ENCODE measurements at places on chromosomes 1 and 21.
A peak's percentile ranks its signal among the peaks of the same experiment; 100 is the strongest.

- H3K27me3 ChIP-seq, result no peaks in the 10 kb centered on the region
- no peak overlapping the region for H3K27ac ChIP-seq
- no peak for DNase-seq
- H3K4me1 ChIP-seq, result no peaks in the 10 kb centered on the region
Measured at GRCh38 chr1:39337067-39337466, 132.6 kb downstream of the MACF1 start.

- no peak for DNase-seq
- H3K27me3 ChIP-seq, result peaks cover 13% of the 10 kb centered on the region
- no peaks in the 10 kb centered on the region for H3K4me1 ChIP-seq
- H3K27ac ChIP-seq, result no peak overlapping the region
- no peaks in the 10 kb centered on the region for H3K36me3 ChIP-seq
Measured at GRCh38 chr1:51073456-51073855, 28.6 kb upstream of the C1orf185 start.

GRCh38 chr1:169110689-169111447 lies 4.4 kb downstream of the ATP1B1 start:
- no peak for DNase-seq
- peaks cover 39% of the 10 kb centered on the region for H3K4me1 ChIP-seq
- peaks cover 10% of the 10 kb centered on the region for H3K27me3 ChIP-seq
- H3K4me3 ChIP-seq, result no peak overlapping the region
- H3K36me3 ChIP-seq, result peaks cover 12% of the 10 kb centered on the region

DNA sequence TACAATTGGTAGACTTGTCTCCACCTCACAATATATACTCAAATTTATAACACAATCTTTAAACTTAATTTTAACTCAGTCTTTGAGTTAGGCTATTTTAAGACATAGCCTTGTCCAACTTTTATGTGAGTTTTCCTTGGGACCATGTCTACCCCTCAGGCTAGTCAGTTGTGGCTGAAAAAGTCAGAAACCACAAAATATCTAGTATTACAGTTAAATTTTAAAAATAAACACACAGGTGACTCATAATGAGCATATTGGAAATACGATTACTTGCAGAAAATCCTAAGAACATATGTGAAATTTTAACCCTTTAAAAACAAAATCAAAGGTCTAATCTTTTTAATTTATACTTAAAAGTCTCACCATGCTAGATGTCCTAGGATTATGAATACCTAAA lies 4.8 kb upstream of the ASB17 start:
- no peaks in the 10 kb centered on the region for H3K36me3 ChIP-seq
- DNase-seq, result no peak
- H3K27me3 ChIP-seq, result peaks cover 4% of the 10 kb centered on the region
- no peak overlapping the region for H3K27ac ChIP-seq
- H3K4me3 ChIP-seq, result no peak overlapping the region

DNA sequence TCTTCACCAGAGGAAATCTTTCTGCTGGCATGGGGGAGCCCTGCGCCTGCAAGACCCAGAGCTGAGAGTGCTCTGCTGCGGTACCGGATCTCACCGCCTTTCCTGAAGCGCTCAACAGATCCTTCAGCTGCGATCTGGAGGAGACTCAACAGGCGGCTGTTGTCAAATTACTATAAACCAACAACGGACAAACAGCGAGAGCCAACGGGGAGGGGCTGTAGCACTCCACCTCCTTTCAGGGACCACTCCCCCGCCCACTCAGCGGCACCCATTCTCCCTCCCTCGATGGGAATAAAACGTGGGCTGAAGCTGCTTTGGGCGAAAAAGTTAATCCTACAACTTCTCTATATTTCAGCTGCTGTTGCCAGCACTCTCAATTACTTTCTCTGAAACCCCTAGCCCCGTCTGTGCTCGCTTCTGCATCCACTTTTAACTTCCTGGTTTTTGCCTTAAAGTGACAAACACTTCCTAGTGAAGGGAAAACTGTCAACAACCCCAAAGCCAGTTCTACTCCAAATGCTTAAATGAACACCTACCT lies at the start of gene FMO5:
FMO5 (minus strand) TSS at position 147 of the 538 bp plus-strand sequence. CDS start 310 bp downstream, outside the sequence.
- H3K27me3 ChIP-seq, result no peaks in the 10 kb centered on the region
- peak; percentile 50 for DNase-seq
- H3K4me1 ChIP-seq, result peaks cover 13% of the 10 kb centered on the region
- peak within 1 kb of the TSS; percentile 86 for H3K4me3 ChIP-seq
- H3K27ac ChIP-seq, result peak within 1 kb of the TSS; percentile 71
- no peaks in the 10 kb centered on the region for H3K36me3 ChIP-seq

DNA sequence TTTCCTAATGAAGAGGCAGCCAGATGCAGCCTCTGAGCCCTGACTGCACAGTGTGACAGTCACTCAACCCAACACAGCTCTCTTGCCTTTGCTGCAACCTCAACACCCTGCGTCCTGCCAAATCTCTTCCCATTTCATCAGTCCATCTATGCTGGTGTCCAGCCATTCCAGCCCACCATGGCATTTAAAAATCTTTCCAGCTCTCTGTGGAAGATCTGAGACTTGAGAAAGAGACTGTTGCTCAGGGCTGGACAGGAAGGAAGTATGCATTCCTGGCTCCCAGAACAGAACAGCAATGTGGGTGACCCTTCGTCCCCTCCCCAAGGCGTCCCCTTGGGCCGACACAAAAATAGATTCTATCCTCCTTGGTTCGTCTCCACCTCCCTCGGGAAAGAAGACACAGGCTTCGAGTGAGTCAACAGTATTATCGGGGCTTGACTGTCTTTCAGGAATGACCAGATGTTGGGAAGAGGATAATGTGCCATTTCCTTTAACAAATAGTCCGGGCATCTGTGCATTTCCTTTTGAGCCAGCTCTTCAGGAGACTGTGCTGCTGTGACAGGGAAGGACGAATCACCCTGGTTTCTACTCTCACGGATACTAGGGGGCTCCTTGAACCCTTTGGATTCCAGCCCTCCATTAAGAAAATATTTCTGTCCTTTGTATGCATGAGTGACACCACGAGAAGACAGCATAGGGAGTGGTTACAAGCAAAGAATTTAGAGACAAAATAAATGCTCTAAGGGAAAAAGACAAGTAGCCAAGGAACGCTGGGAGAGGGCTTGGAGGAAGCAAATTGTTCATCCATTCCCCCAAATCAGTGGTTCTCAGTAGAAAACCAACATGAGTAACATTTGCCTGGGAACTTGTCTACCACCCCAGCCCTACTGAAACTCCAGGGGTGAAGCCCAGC lies 111.4 kb upstream of the CDC42BPA start:
- H3K4me3 ChIP-seq, result no peak overlapping the region
- H3K27me3 ChIP-seq, result no peaks in the 10 kb centered on the region
- no peaks in the 10 kb centered on the region for H3K36me3 ChIP-seq
